ENCODE measurements at places on chromosomes 4 and X. TPM values are rescaled to one million over a fixed set of nuclear protein-coding genes. Genes with fewer than 3 reads are reported as not detected.

- DNase-seq = no peak
Measured at GRCh38 chr4:118351851-118352827, 664 bp downstream of the PRSS12 start.

- no peak for DNase-seq
Measured at GRCh38 chr4:77375866-77376607, 219.0 kb downstream of the CCNG2 start.

DNA sequence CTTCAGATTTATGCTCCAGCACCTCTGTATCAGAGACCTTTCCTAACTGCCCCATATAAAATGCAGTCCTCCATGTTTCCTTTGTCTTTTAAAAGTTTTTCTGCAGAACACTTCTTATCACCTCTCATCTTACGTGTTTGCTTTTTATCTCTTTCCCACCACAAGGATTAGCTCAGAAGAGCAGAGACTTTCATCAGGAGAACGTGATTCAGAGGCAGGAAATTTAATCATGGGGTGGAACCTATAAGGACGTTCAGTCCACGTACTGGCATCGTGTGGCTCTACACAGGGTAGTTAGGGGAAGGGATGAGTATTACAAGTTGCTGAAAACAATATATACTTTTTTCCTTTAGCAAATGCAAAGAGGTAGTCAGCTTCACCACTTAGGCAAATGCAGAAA is 98.7 kb downstream of the SORBS2 start:
- no peak for DNase-seq

- no peak for DNase-seq
Measured at GRCh38 chr4:30828264-30828926, 108.2 kb downstream of the PCDH7 start.

GRCh38 chr4:138894709-138895108 is 120.9 kb upstream of the NOCT start:
- DNase-seq = no peak

DNA sequence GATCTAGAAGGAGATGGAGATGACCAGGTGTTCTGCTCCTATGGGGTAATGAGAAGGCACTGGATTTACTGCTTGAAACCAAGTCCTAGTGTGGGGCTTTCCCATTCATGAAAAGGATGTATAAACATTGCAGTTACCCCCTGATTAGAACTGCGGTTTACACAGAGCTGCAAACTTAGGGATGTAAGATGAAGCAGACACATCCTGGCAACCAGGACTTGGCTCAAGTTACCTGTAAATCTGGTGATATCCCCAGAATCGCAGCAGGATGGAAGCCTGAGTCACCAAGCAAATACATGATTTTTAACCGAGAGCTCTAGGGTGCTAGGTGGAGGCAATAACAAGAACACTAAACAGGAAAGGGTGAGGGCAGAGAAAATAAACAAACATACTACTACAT is 178.6 kb upstream of the MAMLD1 start:
- DNase-seq = no peak

DNA sequence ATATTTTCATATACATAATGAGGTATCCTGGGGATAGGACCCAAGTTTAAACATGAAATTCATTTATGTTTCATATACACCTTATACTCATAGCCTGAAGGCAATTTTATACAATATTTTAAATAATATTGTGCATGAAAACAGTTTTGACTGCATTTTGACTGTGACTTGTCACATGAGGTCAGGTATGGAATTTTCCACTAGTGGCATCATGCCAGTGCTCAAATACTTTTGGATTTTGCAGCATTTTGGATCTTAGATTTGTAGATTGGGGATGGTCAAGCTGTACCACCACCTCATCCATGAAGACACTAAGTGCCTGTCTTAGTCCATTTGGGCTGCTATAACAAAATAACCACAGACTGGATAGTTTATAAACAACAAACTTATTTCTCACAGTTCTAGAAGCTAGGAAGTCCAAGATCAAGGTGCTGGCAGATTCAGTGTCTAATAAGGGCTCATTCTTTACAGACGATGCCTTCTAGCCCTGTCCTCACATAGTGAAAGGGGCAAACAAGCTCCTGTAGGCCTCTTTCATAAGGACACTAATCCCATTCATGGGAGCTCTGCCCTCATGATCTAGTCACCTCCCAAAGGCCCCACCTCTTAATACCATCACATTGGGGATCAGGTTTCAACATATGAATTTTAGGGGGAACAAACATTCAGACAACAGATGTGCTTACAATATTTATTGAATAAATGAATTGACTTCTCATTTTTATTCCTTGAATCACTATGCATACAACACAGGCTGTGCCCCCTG is 9.4 kb downstream of the NUDT6 start:
- DNase-seq = no peak

DNA sequence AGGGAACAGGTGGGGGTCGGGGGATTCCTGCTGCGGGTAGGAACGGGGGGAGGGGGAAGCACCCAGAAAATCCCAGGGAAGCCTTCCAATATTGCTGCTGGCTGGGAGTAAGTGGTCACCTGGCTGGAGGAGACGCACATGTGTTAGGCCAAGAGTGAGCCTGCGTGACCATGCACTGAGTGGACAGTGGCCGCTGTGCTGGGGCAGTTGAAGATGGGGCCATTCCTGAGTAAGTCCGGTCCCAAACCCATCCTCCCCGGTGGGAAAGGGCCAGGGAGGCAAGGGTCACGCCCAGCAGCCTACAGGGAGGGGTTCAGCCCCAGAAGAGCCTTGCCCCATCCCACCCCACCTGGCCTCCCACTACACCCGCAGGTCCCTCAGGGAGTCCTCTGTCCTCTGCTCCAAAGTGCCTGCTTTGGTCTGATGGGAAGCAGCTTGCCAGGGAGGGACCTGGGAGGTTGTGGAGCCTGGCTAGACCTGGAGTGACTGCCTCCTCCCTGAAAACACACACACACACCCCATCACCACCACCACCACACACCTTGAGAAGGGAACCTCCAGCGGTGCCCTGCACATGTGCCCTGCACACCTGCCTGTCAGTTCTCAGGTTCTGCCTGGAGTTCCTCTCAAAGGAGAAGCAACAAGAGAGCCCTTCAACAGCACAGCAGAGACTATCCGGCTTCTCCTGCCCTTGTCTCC is 6.1 kb downstream of the L1CAM start:
- no peak for DNase-seq

- DNase-seq = no peak
Measured at GRCh38 chr4:85459736-85460135, 15.2 kb upstream of the ARHGAP24 start.

DNA sequence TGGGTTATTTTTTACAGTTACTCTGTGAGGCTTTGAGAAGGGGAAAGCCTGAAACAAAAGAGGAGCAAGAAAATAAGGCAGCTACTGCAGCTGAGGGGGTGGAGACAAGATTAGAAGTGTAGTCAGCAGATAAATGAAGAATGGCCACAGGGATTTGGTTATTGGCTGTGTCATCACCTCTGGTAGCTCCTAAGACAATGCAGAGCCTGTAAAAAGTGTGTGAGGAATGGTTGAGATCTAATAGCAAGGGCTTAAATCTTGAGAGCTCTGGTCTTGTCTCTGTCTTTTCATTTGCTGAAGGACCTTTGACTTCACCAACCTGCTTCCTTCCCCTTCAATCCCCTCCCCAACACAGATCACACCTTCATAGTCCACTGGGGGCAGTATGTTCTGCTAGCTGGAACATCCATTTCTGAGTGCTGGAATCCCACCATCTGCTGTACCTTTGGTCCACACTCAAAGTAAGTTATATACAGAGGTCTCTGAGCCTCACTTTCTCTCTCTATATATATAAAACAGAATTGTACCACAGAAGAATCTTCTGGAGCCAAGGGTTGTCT is 213.7 kb upstream of the ZIC3 start:
- no peak for DNase-seq

The NAA11 gene
- not detected for polyA plus RNA-seq

The GPC3 gene
- not detected for polyA plus RNA-seq

The AMTN gene
- not detected for polyA plus RNA-seq

The TMEM47 gene
- 62.1 TPM for polyA plus RNA-seq

The SSX1 gene
- polyA plus RNA-seq = not detected

The BMPR1B gene
- 0.60 TPM for polyA plus RNA-seq
